DND-41 (cell line): ENCODE measurements at places on chromosomes 11 and 22.
A peak's percentile ranks its signal among the peaks of the same experiment; 100 is the strongest.

DNA sequence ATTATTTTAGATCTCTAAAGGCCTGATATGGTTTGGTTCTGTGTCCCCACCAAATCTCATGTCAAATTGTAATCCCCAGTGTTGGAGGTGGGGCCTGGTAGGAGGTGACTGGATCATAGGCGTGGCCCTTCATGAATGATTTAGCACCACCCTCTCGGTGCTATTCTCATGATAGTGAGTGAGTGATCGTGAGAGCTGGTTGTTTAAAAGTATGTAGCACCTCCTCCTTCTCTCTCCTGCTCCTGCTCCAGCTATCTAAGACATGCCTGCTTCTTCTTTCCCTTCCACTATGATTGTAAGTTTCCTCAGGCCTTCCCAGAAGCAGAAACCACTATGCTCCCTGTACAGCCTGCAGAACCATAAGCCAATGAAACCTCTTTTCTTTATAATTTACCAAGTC, 114.1 kb downstream of the SERGEF start:
- no peak for DNase-seq

DNA sequence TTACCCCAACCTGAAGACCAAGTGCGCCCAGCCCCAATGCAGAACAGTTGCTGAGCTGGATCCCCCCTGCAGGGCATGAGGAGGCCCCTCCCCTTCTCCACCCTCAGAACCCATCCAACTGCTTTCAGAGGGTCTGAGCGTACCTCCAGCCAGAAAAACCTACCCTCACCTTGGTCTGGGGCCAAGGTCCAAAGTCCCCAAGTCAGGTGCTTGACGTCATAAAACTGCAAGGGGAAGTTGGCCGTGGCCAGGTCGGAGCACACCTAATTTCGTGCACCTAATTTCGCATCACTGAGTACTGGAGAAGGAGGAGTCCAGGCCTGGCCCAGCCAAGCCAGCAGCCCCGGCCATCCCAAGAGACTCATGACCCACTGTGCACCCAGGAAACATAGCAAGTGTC, 289.8 kb downstream of the CTTN start:
- DNase-seq, result no peak

GRCh38 chr22:26131589-26132154, 37.6 kb upstream of the SEZ6L start:
- DNase-seq, result no peak

GRCh38 chr22:29718949-29719898, 579 bp upstream of the CABP7 start:
- no peak for DNase-seq

DNA sequence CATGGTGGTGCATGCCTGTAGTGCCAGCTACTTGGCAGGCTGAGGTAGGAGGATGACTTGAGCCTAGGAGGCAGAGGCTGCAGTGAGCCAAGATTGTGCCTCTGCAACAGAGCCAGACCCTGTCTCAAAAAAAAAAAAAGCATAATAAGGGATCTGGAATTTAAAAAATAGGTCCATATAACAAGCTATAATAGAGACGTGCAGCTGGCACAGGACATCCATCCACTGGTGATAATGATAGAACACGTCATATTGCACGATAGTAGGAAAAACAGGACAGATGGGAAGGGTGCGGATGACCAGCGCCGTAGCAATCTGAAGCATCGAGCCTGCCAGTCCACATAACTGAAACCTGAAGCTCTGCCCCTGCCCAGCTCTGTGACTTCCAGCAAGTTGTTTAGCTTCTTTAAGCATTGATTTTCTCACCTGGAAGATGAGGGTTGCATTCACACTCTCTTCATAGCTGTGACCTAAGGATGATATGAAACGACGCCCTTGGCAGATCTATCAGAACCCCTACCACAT, 60.3 kb upstream of the PRODH start:
- DNase-seq, result no peak

DNA sequence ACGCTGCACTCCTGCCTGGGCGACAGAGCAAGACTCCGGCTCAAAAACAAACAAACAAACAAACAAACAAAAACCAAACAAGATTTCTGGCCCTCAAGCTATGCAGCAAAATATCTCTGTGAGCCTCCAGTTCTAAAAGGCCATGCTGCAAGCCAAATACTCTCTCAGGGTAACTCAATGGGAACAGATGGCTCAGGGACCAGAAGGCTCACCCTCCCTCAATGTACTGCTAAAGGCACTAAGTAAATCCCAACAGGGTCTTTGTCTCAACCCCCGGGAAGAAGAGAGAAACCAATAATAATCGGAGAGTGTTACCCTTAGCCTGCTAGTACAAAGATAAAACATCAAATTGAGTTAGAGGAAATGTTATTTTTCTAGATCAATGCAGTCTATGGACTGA, 119.7 kb upstream of the ZC3H12C start:
- no peak for DNase-seq

DNA sequence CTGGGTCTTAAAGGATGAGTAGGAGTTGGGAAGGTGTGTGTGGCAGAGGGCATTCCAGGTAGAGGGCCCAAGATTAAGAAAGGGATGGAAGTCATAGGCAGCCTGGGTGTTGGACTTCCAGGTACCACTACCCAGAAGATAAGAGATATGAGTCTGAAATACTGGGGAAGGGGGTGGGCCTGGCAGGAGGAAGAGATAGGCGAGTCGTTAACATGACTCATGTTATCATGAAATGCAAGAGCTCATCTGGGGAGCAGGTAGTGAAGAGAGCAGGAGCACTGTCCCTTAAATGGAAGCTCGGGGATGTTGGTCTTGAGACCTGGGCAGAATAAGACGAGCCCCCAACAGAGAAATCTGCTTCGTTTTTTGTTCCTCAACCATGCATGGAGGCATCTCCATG, 10.2 kb downstream of the ZC3H7B start:
- no peak for DNase-seq

- no peak for DNase-seq
Observed at GRCh38 chr22:46070803-46071450, 79.4 kb upstream of the PPARA start.

DNA sequence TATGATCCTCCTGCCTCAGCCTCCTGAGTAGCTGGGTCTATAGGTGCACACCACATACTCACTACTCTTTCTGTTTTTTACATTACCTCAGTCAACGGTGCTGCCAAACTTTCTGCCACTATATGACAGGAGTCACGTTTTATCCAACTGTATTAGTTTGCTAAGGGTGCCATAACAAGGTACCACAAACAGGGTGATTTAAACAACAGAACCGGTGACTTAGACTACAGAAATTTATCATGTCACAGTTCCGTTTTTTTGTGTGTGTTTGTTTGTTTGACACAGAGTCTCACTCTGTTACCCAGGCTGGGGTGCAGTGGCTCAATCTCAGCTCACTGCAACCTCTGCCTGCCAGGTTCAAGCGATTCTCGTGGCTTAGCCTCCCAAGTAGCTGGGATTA, 6.3 kb upstream of the SWAP70 start:
- DNase-seq, result no peak

DNA sequence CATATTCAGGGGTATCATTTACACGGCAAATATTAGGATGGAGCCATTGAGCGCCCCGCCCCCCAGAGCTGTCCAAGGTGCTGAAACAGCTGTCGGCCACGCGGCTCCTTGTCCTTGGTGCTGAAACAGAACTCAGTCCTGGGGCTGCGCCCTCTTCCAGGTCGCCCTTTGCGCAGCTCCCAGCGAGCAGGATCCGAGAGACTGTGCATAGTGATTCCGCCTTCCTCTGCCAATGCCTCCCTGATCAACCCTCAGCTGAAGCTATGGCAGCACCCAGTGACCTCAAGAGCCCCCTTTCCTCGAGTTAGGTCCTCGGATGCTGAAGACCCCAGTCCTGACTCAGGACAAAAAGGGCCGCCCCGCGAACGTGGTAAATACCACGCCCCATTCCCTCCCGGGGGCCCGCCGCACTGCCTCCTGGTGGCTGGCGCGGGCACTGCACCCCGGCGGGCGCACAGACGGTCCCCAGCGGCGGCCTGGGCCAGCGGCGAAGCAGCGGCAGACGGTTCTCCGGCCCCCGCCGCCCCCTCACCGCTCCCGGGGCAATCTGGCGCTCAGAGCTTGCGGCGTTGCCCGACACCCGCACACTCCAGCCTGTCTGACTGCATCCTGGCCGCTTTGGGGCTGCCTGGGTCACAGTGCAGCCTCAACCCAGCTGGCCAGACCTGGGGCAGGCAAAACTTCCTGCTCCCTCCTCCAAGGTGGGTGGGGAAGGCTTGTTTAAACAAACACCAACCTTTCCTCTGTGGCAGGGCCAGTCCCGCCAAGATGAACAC, 13.4 kb downstream of the SYT7 start:
- peak; percentile 86 for DNase-seq

GRCh38 chr11:6547177-6547576, 50.1 kb downstream of the DNHD1 start:
- DNase-seq, result no peak

- no peak for DNase-seq
Observed at GRCh38 chr22:20610243-20610686, 102.9 kb downstream of the MED15 start.

- DNase-seq, result no peak
Observed at GRCh38 chr11:111554532-111554931, 14.0 kb downstream of the LAYN start.

DNA sequence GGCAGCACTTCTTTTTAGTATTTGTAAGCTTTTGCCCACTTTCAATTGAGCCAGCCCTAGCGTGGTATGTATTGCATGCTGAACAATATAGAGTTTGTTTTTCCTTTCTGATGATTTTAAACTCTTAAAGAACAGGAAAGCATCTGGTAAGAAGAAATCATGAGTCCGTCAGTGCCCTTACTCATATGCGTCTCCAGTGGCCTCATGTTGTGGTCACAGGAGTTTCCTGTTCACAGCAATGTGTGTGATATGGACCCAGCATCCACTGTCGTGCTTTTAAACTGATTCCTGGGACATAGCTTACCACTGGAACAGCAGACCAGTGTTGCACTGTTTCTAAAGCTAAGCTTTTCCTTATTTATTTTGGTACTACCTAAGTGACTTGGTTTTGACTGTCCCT, 40.1 kb downstream of the BID start:
- DNase-seq, result no peak

- no peak for DNase-seq
Observed at GRCh38 chr11:11553573-11553972, 68.2 kb downstream of the GALNT18 start.

GRCh38 chr11:108027057-108027456, 18.4 kb downstream of the CUL5 start:
- no peak for DNase-seq

DNA sequence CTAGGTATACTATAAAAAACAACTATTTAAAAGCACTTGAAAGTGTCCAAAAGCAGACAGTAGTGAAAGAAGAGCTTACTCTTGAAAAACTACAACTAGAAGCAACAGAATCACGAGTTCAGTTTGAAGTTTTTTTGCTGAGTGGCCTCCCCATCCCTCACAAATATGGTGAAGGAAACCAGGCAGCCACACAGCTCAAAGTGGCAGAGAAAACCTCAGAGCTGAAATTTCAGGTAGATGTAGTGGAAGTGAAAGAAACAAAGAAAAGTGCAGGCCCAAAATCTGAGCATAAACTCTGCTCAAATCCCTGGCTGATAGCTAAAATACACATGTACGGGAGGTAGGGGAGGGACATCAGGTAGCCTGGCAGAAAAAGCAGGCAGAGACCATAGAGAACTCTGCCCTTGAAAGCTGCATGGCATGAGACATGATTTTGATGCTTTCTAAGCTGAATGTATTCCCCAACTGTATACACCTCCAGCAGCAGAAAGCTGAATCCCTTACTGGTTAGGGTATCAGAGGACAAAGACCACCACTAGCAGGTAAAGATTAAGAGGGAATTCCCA, 12.1 kb downstream of the BTBD10 start:
- no peak for DNase-seq

GRCh38 chr22:31661851-31662667, at the start of gene PISD:
TSS of gene PISD (minus strand) at chr22:31662215. CDS start at chr22:31662208, 7 bp downstream.
- peak; percentile 93 for DNase-seq

GRCh38 chr11:129987950-129988349, 14.7 kb downstream of the PRDM10 start:
- DNase-seq, result no peak

DNA sequence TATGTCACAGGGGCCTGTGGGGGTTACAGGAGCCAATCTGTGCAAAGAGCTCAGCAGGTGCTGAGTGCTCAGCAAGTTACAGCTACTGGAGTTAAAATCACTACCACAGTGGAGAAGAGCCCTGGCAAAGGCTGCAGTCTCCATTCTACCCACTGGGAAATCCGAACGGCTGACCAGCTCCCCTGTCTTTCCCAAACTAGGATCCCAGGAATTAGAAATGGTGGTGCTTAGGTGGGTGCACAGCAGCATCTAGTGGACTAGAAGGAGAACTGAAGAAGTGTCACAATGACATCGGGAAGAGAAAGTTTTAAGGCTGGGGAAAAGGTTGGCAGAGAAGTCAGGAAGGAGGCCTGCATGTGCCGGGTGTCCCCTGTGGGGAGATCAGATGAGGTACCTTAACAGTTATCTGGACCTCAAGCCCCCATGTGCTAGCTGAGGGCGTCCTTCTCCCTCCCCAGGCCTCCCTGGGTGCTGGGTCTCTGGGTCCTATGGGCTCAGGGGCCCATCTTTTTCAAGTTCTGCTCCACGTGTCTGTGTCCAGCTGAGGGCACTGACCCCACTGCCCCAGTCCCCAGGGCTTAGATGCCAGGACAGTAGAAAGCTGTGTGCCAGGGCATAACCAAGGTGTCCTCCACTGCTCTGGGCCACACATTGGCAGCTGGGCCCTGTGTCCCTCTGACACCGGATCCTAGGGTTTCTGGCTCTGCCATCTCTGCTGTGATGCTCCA, 1.9 kb downstream of the PIWIL3 start:
- DNase-seq, result no peak

DNA sequence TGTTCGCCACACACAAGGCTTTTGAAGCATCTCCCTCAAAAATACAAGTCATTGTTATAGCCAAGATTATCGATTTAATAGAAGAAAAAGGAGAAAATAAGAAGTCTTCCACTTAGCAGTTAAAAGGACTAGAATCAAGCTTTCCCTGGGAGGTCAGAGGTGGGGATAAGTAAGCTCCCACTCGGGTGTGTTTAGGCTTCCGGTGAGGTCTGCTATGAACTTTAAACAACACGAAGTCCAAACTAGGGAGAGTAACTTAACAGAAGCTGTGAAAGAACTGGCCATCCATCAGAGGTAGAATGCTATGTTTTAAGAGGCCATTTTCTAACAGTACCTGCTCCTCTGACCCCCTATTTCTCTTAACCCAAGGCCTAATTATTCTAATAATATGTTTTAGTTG, 91.4 kb upstream of the APOA1 start:
- no peak for DNase-seq

DNA sequence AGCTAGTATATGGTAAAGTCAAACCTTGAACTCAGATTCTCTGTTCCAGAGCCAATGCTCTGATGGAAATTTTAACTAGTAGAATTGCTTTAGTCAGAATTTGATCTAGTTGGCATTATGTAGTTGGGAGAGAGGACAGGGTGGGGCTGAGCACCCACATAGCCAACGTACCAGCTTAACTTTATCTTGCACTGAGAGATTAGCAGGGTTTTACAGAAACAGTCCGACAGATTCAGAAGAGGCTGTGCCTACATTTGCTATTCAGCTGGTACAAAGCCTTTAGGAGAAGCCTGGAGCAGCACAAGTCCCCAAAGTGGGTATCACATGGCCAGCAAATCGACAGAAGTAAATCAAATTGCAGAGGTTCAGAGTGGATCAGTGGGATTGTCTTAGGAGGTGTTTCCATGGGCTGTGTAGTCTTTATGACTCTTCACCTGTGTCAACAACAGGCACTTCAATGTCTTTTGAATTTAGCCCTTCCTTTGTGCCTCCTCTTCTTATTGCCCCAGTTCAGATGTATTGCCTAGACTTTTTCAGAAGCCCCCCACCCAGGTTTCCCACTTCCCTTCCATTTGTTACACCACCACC, 7.3 kb upstream of the CSRP3 start:
- no peak for DNase-seq
